ENCODE measurements at places on chromosomes 2 and 18.

DNA sequence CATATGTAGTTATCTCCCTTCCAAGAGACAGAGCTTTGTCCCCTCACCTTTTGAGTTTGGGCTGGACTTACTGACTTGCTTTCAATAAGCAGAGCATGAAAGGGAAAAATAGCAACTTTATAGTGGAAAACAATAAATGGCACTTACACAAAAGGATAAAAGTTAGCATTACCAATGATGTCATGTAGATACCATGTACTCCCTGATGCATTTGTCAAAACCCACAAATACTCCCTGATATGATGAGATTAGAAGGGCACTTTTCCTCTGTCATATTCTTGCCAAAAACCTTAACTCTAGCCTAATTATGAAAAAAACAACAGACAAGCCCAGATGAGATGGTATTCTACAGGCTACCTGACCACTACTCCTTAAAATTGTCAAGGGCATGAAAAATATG lies 16.0 kb downstream of the HIBCH start:
- DNase-seq = no peak

- DNase-seq = no peak
Measured at GRCh38 chr2:116095636-116096035, 1653.2 kb downstream of the DPP10 start.

GRCh38 chr18:58572680-58573079 lies 56.2 kb downstream of the ALPK2 start:
- DNase-seq = no peak

DNA sequence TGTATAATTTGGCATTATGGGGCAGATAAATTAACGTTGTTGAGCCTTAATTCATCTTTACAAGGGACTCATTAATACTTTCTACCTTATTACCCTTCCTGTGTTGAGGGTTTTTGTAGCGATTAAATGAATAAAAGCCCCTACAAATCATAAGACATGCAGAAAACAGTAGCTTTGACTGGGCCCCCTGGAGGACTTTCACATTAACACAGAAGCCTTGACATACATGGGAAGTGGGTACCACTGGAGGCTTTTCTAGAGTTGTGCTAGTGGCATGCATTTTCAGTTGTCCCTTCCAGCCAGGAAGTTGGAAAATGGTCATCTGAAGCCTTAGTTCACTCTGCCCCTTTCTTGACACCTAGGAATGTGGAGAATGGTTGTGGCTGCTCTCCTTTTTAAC lies 30.2 kb downstream of the MTA3 start:
- DNase-seq = no peak

GRCh38 chr2:208064220-208064961 lies 39.1 kb upstream of the PLEKHM3 start:
- DNase-seq = no peak

GRCh38 chr2:101793277-101793969 lies 95.9 kb downstream of the MAP4K4 start:
- no peak for DNase-seq

GRCh38 chr18:67651438-67651837 lies 134.9 kb upstream of the DSEL start:
- DNase-seq = no peak

- no peak for DNase-seq
Measured at GRCh38 chr18:421247-422155, 79.0 kb downstream of the COLEC12 start.
